ENCODE measurements at places on chromosomes 4 and X.

DNA sequence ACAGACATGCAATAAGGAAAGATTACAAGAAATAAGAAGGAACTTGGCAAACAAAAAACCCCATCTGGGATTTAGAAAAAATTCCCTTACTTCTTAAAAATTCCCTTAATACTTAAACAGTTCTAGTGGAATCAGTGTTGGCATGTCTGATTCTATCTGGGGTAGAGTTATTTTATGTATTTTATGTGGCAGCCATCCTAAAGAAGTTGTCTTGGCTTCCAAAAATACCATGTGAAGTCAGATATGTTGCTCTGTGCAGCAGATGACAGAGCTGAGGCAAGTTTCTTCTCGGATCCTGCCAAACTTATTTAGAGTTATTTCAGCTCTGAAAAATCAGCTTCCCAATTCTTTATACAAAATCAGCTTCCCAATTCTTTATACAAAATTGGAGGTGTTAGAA is 14.7 kb downstream of the YY2 start:
- DNase-seq: peak; percentile 7

GRCh38 chrX:118519411-118520215 is 24.0 kb downstream of the DOCK11 start:
- no peak for DNase-seq

DNA sequence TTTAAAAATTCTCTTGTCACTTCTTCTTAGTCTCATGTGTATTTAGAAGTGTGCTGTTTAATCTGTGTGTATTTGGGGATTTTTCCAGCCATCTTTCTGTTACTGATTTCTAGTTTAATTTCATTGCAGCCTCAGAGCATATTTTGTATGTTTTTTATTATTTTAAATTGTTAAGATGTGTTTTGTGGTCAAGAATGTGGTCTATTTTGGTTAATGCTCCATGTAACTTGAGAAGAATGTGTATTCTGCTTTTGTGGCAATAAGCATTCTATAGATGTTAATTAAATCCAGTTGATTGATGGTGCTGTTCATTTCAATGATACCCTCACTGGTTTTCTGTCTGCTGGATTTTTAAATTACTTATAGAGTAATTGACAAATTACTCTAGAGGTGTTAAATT is 38.9 kb downstream of the ANXA10 start:
- no peak for DNase-seq

- peak; percentile 25 for DNase-seq
Observed at GRCh38 chr4:121182296-121182695, 18.2 kb upstream of the TNIP3 start.

DNA sequence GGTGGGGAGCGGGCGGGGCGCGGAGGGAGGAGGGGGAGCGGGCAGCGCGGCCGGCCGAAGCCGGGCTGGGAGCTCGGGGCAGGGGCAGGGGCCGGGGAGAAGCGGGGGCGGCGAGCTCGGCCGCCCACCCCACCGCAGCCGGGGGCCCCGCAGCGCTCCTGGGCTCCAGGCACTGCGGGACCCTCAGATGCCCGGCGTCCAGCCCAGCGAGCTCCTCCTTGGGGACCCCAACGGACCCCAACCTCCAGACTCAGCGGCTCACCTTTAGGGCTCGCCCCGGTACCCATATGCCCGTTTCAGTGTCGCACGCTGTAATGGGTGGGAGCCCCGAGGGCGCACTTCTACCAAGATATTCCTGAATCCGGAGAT is 357 bp upstream of the ADGRG2 start:
- no peak for DNase-seq

- no peak for DNase-seq
Observed at GRCh38 chr4:55560096-55560495, 13.4 kb upstream of the CLOCK start.

DNA sequence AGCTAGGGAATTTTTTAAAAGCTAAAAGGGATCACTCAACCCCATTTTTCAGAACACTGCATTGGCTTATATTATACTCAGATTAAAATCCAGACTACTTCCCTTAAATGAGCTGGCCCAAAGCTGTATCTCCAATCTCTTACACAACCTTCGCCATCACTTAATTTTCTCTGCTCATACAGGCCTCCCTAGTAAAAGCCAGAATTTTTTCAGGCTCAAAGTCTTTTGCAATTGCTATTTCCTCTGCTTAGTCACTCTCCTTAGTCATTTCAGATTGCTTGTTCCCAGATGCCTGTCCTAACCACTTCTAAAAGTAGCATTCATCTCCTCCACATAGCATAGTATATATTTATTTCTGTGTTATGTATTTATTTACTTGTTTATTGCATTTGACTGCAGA is 1587.9 kb upstream of the ADGRL3 start:
- DNase-seq: peak; percentile 12

- DNase-seq: no peak
Observed at GRCh38 chr4:14985843-14986242, 16.4 kb upstream of the CPEB2 start.

GRCh38 chrX:25016938-25017598 is 1.3 kb upstream of the ARX start:
- no peak for DNase-seq

- no peak for DNase-seq
Observed at GRCh38 chrX:147351644-147352043, 537.1 kb upstream of the CXorf51A start.

- DNase-seq: no peak
Observed at GRCh38 chr4:84492737-84493091, 6.4 kb downstream of the NKX6-1 start.

- peak; percentile 17 for DNase-seq
Observed at GRCh38 chr4:103786014-103786413, 66.2 kb upstream of the TACR3 start.

DNA sequence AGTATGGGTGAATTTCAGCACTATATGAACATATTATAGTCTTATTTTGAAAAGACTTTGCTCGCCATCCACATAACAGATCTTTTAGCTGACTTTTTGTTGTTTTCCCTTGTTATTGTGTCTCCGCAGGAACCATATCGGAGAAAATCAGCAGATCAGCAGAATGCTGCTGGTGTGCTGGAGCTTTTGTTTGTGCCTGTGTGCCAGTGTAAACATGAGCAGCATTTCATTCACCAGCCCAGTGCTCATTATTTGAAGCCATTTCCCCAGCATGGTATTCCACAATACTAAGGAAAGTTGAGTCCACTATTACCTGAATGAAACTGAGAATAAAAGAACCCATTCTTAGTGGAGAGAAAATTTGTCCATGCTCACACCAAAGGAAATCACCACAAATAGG is 261.8 kb upstream of the ARX start:
- no peak for DNase-seq

DNA sequence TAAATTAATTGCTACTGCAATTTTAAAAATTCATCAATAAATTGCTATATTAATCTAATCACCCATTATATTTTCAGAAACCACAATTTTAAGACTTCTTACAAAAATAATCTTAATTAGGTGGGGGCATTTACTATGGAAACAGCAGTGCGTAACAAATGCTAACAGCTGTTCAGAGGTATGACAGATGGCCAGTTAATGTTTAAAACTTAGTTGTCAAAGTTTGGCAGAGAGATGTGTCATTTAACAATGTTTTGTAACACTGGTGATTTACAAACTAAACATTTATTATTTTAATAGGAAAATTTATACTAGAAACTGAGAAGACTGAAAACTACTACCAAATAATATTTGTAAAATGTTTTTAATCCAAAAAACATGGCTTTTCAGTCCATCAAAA is 85.2 kb upstream of the GPR34 start:
- no peak for DNase-seq

DNA sequence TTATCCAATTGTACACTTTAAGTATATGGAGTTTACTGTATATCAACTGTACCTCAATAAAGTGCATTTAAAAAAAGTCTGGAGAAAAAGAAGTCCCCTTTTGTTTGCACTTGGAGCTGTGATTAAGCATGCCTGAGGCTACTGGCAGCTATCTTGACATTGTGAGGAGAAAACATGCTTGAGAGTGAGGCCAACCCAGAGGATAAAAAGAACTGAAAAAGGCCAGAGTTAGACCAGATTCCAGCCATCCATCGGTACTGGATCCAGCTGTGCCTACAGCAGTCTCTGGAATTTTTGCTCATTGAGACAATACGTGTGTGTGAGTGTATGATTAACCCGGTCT is 57.4 kb downstream of the LGI2 start:
- DNase-seq: peak; percentile 51

DNA sequence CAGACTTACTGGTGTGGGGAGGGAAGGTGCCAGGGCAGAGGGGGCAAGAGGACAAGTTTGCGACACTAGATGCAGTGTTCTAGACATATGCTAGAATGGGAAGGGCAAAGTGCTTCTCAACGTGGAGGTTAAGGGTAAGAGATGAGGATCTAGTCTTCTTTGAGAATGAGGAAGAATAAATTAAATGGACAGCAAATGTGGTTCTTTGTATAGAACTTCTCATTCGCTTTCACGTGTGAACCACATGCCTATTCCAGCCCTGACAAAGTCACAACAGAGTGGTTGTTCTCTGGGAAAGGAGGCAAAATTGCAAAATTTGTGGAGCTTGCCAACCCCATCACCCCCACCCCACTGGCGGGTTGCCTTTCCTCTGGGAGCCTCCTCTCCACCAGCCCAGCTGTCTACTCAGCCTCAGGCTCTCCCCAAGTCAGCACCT is 1.5 kb upstream of the ANXA5 start:
- DNase-seq: no peak

DNA sequence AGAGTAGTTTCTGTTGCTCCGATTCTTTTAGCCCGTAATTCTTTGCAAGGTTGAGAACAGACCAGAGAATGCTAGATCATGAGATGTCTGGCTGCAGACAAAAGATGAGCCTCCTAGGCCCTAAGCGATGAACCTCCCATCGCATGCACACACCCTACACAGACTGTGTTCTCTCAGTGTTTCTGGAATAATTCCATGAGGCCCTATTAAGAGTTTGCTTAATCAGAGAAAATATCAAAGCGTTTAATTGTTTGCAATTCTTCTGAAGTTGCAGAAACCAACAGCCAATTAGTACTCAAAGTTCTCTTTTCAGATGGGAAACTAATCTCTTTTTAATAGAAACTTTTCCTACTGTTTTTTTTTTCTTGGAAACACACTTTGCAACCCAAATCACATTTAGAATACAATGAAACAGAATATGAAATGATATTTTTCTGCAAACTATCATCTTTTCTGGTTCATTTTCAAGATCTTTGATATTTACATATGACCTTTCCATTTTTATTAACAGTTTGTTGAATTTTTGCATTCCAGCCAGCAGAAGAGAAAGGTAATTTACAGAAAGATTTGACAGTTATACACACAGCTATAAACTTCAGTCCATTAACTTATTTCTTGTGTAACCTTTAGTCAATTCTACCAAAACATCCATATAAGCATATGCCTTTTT is 1525.6 kb downstream of the ARAP2 start:
- DNase-seq: no peak

DNA sequence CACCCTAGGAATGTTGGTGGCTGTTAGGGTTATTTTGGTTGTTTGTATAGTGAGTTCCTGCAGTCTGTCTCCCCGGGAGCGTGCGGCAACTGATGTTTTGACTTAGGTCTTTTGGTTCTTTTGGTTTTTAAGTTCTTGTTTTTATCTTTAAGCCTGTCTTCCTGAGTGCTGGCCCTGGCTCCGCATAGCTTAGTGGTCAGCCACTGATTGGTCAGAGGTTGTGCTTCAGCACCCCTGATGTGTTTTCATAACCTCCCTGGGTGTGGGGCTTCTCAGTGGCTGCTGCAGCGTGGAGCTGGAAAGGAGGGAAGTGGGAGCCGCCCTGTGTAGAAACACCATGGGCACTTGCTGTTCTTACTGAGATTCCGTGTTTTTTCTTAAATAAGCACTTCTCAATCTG is 5.1 kb downstream of the PIGG start:
- no peak for DNase-seq

GRCh38 chr4:81509191-81509590 is 37.5 kb upstream of the RASGEF1B start:
- no peak for DNase-seq

DNA sequence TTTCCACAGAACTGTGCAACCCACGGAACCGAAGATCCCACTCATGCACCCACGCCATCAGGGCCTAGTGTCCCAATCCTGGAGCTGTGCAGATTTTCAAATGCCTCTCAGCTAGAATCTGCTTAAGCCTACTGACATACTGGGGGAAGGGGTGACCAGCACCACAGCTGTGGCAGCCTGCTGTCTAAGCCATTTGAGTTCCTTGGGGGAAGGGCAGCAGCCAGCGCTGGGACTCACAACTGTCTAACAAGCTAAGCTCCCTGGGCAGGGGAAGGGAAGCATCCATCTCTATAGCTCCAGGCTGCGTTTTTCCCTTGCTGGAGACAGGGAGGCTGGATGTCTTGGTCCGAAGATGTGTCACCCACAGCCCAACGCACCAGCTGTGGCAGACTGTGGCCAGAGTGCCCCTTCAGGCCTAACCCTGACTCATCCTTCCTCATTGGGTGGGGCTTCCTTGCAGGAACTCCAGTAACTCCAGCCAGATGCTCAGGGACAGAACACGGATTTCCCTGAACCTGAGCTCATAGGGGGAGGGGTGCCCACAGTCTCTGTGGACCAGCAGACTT is 194.8 kb downstream of the CHRDL1 start:
- no peak for DNase-seq

DNA sequence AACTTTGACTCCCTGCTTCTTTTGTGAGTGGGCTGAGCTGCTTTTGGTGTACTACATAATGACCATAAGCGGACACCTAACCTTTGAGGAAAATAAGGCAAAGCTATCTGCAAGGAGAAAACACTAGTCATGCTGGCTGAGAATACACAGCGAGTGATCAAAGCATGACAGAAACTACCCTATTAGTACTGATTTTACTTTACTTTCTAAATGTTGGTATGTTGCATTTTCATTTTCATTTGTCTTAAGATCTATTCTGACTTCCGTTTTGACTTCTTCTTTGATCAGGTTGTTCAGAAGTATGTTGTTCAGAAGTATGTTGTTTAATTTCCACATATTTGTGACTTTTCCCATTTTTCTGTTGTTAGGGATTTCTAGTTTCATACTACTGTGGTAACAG is 361.1 kb downstream of the TRAM1L1 start:
- no peak for DNase-seq
